ENCODE measurements at places on chromosomes 2 and 18.

- no peak overlapping the region for H3K4me3 ChIP-seq
- no peak for DNase-seq
- no peaks in the 10 kb centered on the region for H3K36me3 ChIP-seq
- peaks cover 7% of the 10 kb centered on the region for H3K27me3 ChIP-seq
These were observed 160.1 kb downstream of the PARD3B start for GRCh38 chr2:204705243-204705932.

DNA sequence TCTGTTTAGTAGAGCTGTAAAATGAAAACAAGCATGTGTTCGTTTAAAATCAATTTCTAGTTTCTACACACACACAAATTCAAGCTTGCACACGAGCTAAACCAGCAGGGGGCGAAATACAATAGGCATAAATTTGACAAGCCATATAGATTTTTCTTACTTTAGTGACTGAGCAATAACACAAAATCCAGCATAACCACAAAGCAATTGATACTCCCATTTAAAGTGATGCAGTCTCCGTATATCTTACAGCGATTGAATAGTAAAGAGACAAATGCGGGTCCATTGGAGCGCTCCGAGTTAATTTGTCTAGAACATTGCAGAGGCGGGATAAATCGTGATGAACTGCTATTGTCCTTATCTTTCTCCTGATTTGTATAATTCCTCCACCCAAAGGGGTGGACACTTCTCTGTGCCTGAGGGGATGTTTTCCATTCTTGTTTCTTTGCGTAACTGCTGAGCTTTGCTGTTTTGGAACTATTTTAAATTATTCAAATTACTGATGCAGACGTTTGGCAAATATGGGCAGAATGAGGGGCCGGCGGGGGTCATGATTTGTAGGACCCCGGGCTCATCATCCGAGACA lies 1.2 kb upstream of the AFTPH start:
- H3K27me3 ChIP-seq: peaks cover 4% of the 10 kb centered on the region
- DNase-seq: peak; percentile 67
- peak overlapping the region; percentile 97 for H3K4me3 ChIP-seq
- H3K27ac ChIP-seq: peak overlapping the region; percentile 99
- H3K4me1 ChIP-seq: peaks cover 27% of the 10 kb centered on the region

DNA sequence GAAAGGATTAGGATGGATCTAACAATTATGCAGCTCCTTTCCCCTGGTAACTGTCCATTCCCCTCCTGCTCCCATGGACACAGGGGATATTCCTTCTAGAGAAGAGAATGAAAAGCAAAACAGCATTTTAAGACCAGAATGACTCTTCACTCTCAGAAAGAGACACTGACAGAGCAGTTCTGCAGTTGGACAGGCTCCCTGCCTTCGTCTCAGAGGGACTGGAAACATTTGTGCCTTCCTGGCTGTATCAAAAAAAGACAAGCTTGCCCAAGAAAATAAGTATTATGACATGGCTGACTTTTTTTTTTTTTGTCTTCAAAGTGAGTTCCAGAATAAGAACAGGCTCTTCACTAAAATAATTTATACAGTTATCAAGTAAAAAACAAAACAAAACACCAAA lies 9.5 kb downstream of the PID1 start:
- no peak for DNase-seq
- no peak overlapping the region for H3K27ac ChIP-seq
- no peak overlapping the region for H3K4me3 ChIP-seq

DNA sequence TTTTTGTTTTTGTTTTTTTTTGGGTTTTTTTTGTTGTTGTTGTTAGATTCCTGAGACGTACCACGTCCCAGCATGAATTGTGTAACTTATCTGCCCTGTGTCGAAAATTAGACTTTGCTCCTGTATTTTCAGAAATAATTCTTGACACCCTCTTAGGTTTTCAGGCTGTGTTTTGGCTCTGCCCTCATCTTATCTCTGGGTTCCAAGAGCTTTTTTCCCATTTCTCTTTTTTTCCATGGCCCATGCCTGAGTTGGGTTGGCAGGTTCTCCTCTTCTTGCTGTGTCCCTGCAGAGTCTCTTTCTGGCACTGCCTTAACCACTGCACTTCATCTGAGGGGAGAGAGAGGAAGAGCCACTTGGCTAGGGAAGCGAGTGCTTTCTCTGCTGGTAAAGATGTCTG lies 42.4 kb downstream of the CTIF start:
- no peaks in the 10 kb centered on the region for H3K27me3 ChIP-seq

DNA sequence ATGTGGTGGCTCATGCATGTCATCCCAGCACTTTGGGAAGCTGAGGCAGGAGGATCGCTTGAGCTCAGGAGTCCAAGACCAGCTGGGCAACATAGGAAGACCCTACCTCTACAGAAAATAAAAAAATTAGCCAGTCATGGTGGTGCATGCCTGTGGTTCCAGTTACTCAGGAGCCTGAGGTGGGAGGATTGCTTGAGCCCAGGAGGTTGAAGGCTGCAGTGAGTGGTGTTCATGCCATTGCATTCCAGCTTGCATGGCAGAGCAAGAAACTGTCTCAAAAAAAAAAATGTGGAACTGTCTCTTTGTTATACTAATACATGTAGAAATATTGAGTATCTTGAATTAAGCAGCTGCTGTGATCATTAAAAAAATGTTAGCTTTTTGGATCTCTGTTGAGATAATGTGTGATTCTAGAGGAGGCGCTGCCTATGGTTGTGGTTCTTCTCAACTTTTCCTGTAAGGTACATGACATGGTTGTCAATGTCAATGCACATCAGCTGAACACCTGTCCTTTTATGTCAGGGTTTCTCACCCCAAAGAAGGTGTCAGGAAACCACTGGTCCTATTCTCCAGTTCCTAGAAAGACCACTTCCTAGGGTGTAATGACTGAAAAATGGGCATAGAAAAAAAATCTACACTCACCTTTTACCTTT lies 34.7 kb upstream of the IL1RL1 start:
- H3K4me3 ChIP-seq: peak overlapping the region; percentile 68
- H3K36me3 ChIP-seq: peaks cover 8% of the 10 kb centered on the region
- no peak for DNase-seq
- no peaks in the 10 kb centered on the region for H3K27me3 ChIP-seq

- H3K36me3 ChIP-seq: peaks cover 2% of the 10 kb centered on the region
- no peak overlapping the region for H3K27ac ChIP-seq
- no peaks in the 10 kb centered on the region for H3K4me1 ChIP-seq
- DNase-seq: no peak
- no peak overlapping the region for H3K4me3 ChIP-seq
These were observed 44.6 kb downstream of the TOGARAM2 start for GRCh38 chr2:29025711-29026110.

- H3K27ac ChIP-seq: no peak overlapping the region
- H3K4me3 ChIP-seq: peak overlapping the region; percentile 73
- peaks cover 20% of the 10 kb centered on the region for H3K36me3 ChIP-seq
- H3K4me1 ChIP-seq: peaks cover 7% of the 10 kb centered on the region
These were observed 796 bp downstream of the AOX1 start for GRCh38 chr2:200586644-200586975.

GRCh38 chr2:191180713-191181112 lies 29.9 kb upstream of the STAT4 start:
- no peaks in the 10 kb centered on the region for H3K27me3 ChIP-seq
- DNase-seq: no peak
- H3K4me3 ChIP-seq: no peak overlapping the region
- peaks cover 9% of the 10 kb centered on the region for H3K4me1 ChIP-seq

DNA sequence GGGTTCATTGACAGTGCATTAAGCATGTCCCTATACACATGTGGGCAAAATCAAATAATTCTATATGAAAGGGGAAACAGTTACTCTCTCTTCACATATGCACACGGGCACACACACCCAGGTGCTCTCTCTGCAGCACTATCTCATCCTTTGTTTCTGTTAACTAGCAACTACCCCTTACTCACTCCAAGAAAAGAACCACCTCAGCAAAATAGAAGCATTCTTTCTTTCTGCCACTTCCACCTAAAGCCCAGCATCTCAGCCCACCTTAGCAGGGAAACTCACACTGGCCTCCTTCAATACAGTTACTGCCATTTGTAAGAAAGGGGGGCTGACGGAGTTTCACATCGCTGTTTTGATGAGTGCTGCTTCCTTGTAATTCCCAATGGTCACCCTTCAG lies 216.3 kb upstream of the ID2 start:
- no peak overlapping the region for H3K27ac ChIP-seq
- H3K27me3 ChIP-seq: peaks cover 3% of the 10 kb centered on the region
- H3K4me3 ChIP-seq: no peak overlapping the region
- H3K36me3 ChIP-seq: peaks cover 9% of the 10 kb centered on the region
- H3K4me1 ChIP-seq: peaks cover 25% of the 10 kb centered on the region

GRCh38 chr2:191601060-191601459 lies 76.9 kb upstream of the NABP1 start:
- no peak overlapping the region for H3K27ac ChIP-seq
- H3K36me3 ChIP-seq: no peaks in the 10 kb centered on the region
- peaks cover 22% of the 10 kb centered on the region for H3K27me3 ChIP-seq
- no peak for DNase-seq
- peaks cover 1% of the 10 kb centered on the region for H3K4me1 ChIP-seq

GRCh38 chr18:1292167-1292566 lies 387.5 kb downstream of the ADCYAP1 start:
- no peaks in the 10 kb centered on the region for H3K27me3 ChIP-seq
- no peaks in the 10 kb centered on the region for H3K36me3 ChIP-seq

- peaks cover 3% of the 10 kb centered on the region for H3K36me3 ChIP-seq
- H3K4me1 ChIP-seq: peaks cover 35% of the 10 kb centered on the region
- peak overlapping the region; percentile 16 for H3K4me3 ChIP-seq
- H3K27me3 ChIP-seq: no peaks in the 10 kb centered on the region
These were observed 56.3 kb downstream of the PHLPP1 start for GRCh38 chr18:62771494-62772270.

DNA sequence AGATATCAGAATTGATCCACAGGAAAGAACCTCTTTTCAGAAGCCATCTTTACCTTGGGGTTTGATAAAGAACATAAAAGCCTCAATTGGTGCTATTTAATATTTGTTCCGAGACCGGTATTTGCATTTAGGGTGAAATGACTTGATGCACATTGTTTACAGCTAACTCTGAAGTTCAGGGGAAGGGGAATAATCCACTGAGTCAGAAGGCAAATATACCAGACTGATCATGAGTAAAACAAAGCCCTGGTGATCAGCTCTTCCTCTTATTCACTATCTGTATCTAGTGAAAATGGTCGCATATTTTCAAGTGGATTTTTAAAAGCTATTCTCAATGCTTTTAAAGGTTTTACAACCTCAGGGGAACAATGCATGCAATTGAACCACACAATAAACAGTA lies 53.0 kb upstream of the ATP8B1 start:
- H3K27ac ChIP-seq: no peak overlapping the region
- DNase-seq: no peak
- no peak overlapping the region for H3K4me3 ChIP-seq
- H3K27me3 ChIP-seq: peaks cover 14% of the 10 kb centered on the region
- H3K36me3 ChIP-seq: no peaks in the 10 kb centered on the region

DNA sequence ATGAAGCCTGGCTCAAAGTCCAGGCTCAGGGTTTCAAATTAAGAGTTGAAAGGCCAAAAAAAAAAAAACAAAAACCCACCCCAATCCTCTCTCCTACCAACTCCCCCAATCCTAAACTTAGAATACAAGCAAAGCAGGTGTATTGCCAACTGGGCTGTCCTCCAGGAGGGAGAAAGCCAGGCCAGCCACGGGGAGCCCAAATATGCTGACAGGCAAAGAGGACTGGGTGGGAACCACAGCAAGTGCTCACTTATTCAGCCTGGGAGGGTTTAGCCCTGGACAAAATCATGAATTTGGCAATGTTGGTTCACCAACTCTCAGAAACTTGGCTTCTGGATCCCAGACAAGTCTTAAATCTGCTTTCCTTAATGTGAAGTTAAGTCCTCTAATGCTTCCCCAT lies 36.5 kb downstream of the GKN2 start:
- H3K4me3 ChIP-seq: no peak overlapping the region
- no peaks in the 10 kb centered on the region for H3K27me3 ChIP-seq
- DNase-seq: no peak
- no peak overlapping the region for H3K27ac ChIP-seq

All from T-helper 2 cell treated with Interferon-gamma antibody and Interleukin-4, amounts not matched to agents 5 μg/mL and 100 μg/mL, for 36 hours (primary cell).